Caco-2 (cell line): ENCODE measurements at places on chromosomes 1 and 21. TPM values are rescaled to one million over a fixed set of nuclear protein-coding genes. Genes with fewer than 3 reads are reported as not detected.
A peak's percentile ranks its signal among the peaks of the same experiment; 100 is the strongest.

- no peak overlapping the region for H3K27ac ChIP-seq
- H3K27me3 ChIP-seq = no peaks in the 10 kb centered on the region
- no peak overlapping the region for H3K4me3 ChIP-seq
These were observed 184.6 kb downstream of the TGFB2 start for GRCh38 chr1:218529646-218530300.

DNA sequence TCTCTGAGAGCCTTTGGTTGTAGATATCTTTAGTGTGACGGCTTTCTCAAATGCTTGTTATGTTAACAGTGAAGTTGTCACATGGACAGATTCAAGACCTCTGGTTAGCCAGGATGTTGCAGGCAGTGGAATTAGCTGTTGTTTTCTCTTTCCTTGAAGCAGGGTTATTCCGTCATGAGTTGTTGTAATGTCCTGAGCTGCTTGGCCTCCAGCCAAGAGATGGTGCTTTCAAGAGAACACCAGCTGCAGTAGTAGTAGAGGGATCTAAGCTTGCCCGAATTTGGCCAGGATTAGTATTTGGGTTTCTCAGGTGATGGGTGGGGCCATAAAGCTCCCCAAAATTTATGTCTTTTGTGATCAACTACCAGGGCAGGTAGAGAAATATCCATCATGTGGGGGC lies 13.4 kb downstream of the KCNE1 start:
- no peaks in the 10 kb centered on the region for H3K36me3 ChIP-seq
- H3K4me3 ChIP-seq = no peak overlapping the region
- H3K27me3 ChIP-seq = no peaks in the 10 kb centered on the region
- no peak for DNase-seq

- DNase-seq = no peak
- H3K36me3 ChIP-seq = no peaks in the 10 kb centered on the region
- no peak overlapping the region for H3K27ac ChIP-seq
- H3K27me3 ChIP-seq = no peaks in the 10 kb centered on the region
- no peaks in the 10 kb centered on the region for H3K4me1 ChIP-seq
- H3K4me3 ChIP-seq = no peak overlapping the region
These were observed 23.1 kb upstream of the ABL2 start for GRCh38 chr1:179252606-179253005.

GRCh38 chr1:226674892-226675714 lies 64.0 kb downstream of the ITPKB start:
- no peak overlapping the region for H3K27ac ChIP-seq
- H3K4me1 ChIP-seq = peaks cover 29% of the 10 kb centered on the region
- H3K27me3 ChIP-seq = no peaks in the 10 kb centered on the region
- no peaks in the 10 kb centered on the region for H3K36me3 ChIP-seq
- DNase-seq = no peak
- no peak overlapping the region for H3K4me3 ChIP-seq

DNA sequence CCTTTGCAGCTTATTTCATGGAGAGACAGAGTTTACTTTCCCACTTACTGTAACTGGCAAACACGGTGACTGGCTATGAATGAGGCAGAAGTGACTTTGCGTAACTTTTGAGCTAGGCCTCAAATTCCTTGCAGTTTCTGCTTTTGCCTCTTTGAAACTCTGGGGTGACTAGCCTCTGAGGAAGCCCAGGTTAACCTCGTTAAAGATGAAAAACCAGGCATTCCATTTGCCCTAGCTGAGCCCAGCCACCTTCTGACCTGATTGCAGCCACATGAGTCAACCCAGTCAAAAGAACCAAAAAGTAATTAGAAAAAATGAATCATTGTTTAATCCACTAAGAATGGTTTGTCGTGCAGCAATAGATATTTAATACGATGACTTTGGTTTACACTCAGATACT lies 20.4 kb downstream of the PRMT6 start:
- H3K4me1 ChIP-seq = no peaks in the 10 kb centered on the region
- peak; percentile 1 for DNase-seq
- H3K36me3 ChIP-seq = no peaks in the 10 kb centered on the region
- H3K27ac ChIP-seq = no peak overlapping the region
- H3K4me3 ChIP-seq = no peak overlapping the region

GRCh38 chr1:232435729-232436128 lies 194.2 kb downstream of the SIPA1L2 start:
- no peaks in the 10 kb centered on the region for H3K36me3 ChIP-seq
- H3K4me1 ChIP-seq = no peaks in the 10 kb centered on the region
- H3K27me3 ChIP-seq = no peaks in the 10 kb centered on the region
- H3K27ac ChIP-seq = no peak overlapping the region
- H3K4me3 ChIP-seq = no peak overlapping the region

GRCh38 chr1:101739826-101740330 lies 256.8 kb downstream of the OLFM3 start:
- H3K27ac ChIP-seq = no peak overlapping the region
- no peaks in the 10 kb centered on the region for H3K27me3 ChIP-seq
- no peaks in the 10 kb centered on the region for H3K4me1 ChIP-seq
- H3K4me3 ChIP-seq = no peak overlapping the region

GRCh38 chr1:94079989-94080388 lies 41.0 kb downstream of the ABCA4 start:
- no peaks in the 10 kb centered on the region; the same call in 1 of the 2 replicates for H3K4me1 ChIP-seq
- no peak overlapping the region for H3K27ac ChIP-seq
- H3K36me3 ChIP-seq = no peaks in the 10 kb centered on the region
- no peaks in the 10 kb centered on the region for H3K27me3 ChIP-seq

DNA sequence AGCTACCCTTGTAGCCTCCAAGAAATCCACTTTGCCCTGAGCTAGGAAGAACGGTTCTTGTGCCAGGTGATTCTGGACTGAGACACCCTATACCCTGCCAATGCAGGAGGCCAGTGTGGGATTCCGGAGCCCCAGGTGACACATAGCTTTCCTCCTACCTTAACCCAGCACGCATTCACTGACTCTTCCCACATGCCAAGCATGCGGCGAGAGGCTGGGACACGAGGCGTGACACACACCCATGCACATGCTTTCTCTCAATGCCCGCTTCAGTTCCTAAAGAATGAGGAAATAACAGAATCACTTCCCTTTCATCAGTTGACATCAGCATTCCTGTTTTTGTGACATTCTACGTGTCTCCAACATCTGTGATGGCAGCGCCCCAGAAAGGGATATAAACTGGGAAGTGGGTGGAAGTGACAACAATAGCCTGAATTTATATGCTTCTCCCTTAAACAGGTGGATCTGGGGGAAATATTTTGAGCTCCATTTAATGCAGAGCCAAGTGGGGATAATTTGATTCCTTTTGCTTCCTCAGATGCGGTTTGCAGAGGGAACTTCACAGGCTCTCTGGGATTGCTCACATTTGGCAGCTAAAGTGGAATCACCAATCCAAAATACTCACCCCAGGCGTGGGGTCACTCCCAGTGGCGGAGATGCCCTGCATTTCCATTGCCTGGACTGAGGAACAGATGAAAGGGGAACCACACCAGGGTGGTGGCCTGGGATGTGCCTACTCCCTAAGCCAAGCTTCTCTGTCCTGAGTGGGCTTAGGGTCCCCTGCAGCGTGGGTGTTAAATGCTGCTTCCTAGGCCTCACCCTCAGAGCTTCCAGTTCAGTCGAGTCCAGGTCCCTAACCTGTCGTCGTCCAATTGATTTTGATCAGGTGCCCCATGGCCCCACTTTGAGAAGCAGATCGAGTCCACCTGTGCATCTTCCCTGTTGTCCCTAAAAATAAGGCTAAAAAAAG lies 445.1 kb downstream of the SIPA1L2 start:
- H3K4me3 ChIP-seq = no peak overlapping the region
- H3K36me3 ChIP-seq = no peaks in the 10 kb centered on the region
- H3K27ac ChIP-seq = no peak overlapping the region
- no peak for DNase-seq
- H3K27me3 ChIP-seq = no peaks in the 10 kb centered on the region

GRCh38 chr1:109214695-109215623 lies 1.2 kb downstream of the SARS1 start:
- peaks cover 7% of the 10 kb centered on the region; the same call in 1 of the 2 replicates for H3K4me1 ChIP-seq
- peak overlapping the region; percentile 86 for H3K4me3 ChIP-seq
- peak overlapping the region; percentile 94 for H3K27ac ChIP-seq
- no peaks in the 10 kb centered on the region for H3K27me3 ChIP-seq
- DNase-seq = peak; percentile 54
- H3K36me3 ChIP-seq = no peaks in the 10 kb centered on the region

DNA sequence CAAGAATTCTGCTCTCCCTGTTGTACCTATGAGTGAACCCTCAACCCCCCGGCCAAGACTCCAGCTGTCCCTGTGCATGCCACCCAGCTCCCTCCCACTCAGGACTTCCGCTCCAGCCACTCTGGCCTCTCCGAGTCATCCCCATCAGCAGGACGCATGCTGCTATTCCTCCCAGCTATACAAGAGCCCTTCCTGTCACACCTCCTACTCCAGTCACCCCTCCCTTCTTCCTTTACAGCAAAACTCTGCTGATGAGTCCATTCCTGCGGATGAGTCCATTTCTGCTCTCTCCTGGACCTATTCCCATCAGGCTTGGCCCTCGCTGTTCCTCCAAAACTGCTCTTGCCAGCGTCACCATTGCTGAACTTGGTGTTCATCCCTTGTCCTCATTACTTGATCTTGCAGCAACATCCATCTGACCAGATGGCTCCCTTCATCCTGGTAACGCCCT lies 42.2 kb downstream of the H3-3A start:
- no peaks in the 10 kb centered on the region for H3K36me3 ChIP-seq
- no peak overlapping the region for H3K27ac ChIP-seq
- H3K27me3 ChIP-seq = no peaks in the 10 kb centered on the region
- H3K4me1 ChIP-seq = peaks cover 5% of the 10 kb centered on the region; the same call in 1 of the 2 replicates
- no peak for DNase-seq

- H3K4me3 ChIP-seq = no peak overlapping the region
- H3K36me3 ChIP-seq = no peaks in the 10 kb centered on the region
- DNase-seq = no peak
These were observed 19.7 kb upstream of the PRSS38 start for GRCh38 chr1:227795732-227796131.

GRCh38 chr1:187794561-187794960 lies 965.8 kb downstream of the PLA2G4A start:
- DNase-seq = no peak
- H3K36me3 ChIP-seq = no peaks in the 10 kb centered on the region
- no peak overlapping the region for H3K4me3 ChIP-seq
- no peak overlapping the region for H3K27ac ChIP-seq

GRCh38 chr1:109724933-109725332 lies 12.9 kb downstream of the GSTM5 start:
- H3K27ac ChIP-seq = no peak overlapping the region
- H3K36me3 ChIP-seq = no peaks in the 10 kb centered on the region
- no peak for DNase-seq
- H3K4me3 ChIP-seq = no peak overlapping the region

DNA sequence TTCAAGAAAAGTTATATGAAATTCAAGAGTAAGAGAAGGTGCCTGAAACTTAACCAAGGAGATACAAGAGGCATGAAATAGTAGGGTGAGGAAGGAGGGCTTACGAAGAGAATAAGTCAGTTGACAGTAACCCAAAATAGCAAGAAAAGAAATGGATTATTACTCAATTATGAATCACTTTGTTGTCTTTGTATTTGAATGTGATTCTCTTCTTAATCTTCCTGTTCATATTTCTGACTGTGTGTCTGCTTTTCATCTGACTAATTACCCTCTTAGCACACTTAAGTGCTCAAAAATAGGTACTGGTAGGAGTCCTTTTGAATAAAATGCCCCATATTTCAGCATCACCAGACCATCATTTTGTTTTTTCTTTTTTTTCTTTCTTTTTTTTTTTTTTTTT lies 39.4 kb downstream of the GLMN start:
- no peak overlapping the region for H3K27ac ChIP-seq
- no peaks in the 10 kb centered on the region for H3K4me1 ChIP-seq
- no peak overlapping the region for H3K4me3 ChIP-seq
- no peaks in the 10 kb centered on the region for H3K27me3 ChIP-seq
- H3K36me3 ChIP-seq = no peaks in the 10 kb centered on the region

GRCh38 chr21:34200288-34200905 lies 127.0 kb downstream of the MRPS6 start:
- H3K4me1 ChIP-seq = peaks cover 16% of the 10 kb centered on the region
- H3K4me3 ChIP-seq = no peak overlapping the region
- peak overlapping the region; percentile 87 for H3K27ac ChIP-seq
- DNase-seq = no peak
- H3K36me3 ChIP-seq = no peaks in the 10 kb centered on the region

The TRIM58 gene
- not detected in 2 replicates for total RNA-seq

The CRNN gene
- not detected in 2 replicates for total RNA-seq

The OPTC gene
- not detected in 2 replicates for total RNA-seq

The A3GALT2 gene
- not detected in 2 replicates for total RNA-seq

The PLA2G2C gene
- total RNA-seq = not detected in 2 replicates

The OPRD1 gene
- 0.07 and 0.12 TPM in 2 replicates for total RNA-seq

The GCSAML gene
- total RNA-seq = not detected in 2 replicates

The CFH gene
- not detected in 2 replicates for total RNA-seq
